ENCODE measurements at places on chromosomes 6 and 20.

DNA sequence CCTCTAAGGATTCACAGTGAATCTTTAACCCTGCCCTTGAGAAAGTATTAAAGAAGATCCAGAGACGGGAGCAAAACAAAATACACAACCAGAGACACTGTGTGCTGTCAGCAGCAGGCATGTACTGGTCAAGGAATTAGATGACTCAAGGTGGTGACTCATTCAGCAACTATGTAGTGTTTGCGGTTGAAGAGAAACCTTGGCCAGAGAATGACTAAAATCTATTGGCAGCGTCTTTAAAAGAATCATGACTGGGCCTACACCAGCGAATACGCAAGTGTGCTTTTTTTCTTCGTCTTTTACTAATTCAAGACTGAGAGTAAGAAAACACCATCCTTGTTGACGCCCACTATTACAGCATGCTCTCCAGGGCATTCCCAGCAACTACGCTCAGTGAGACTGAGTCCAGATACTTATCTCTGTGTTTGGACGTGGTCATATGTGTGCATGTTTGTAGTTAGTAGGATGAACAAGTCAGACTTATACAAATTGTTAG is 72.4 kb upstream of the BACH2 start:
- peak overlapping the region; percentile 38 for H3K4me3 ChIP-seq
- H3K27me3 ChIP-seq = no peaks in the 10 kb centered on the region
- no peaks in the 10 kb centered on the region for H3K36me3 ChIP-seq
- H3K4me1 ChIP-seq = peaks cover 14% of the 10 kb centered on the region
- DNase-seq = peak; percentile 99

DNA sequence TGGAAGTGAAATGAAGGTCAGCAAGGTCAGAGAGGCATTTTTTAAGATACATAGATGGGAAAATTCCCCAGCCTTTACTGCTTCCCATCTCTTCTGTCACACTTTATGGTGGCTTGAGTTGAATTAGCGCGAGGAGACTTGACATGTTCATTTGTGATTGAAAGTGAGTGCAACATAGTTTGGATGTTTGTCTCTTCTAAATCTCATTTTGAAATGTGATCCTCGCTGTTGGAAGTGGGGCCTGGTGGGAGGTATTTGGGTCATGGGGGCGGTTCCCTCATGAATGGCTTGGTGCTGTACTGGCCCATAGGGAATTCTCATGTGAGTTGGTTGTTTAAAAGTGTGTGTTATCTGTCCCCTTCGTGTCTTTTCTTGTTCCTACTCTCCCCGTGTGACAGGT is 237.2 kb downstream of the CDKAL1 start:
- H3K4me3 ChIP-seq = no peak overlapping the region
- no peaks in the 10 kb centered on the region for H3K27me3 ChIP-seq
- no peaks in the 10 kb centered on the region for H3K4me1 ChIP-seq
- H3K27ac ChIP-seq = no peak overlapping the region
- H3K36me3 ChIP-seq = no peaks in the 10 kb centered on the region
- no peak for DNase-seq

DNA sequence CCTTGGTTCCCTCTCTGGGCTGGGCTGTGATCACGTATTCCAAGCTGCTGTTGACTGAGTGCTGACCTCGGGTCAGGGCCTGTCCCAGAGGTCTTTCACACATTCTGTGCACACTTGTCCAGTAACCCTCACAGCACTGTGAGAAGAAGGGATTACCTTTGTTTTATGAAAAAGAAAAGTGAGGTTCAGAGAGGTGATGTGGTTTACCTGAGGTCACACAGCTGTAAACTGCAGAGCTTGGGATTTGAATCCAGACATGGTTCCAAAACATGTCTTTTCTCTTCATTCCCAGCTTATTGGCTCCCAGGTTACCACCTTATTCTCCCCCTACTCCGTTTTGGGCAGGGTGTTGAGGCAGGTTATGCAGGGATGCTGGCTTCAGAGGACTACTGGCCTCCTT is 28.4 kb upstream of the CDH22 start:
- DNase-seq = no peak
- no peak overlapping the region for H3K27ac ChIP-seq
- no peaks in the 10 kb centered on the region for H3K36me3 ChIP-seq
- peaks cover 5% of the 10 kb centered on the region for H3K4me1 ChIP-seq

- no peak overlapping the region for H3K27ac ChIP-seq
- H3K27me3 ChIP-seq = no peaks in the 10 kb centered on the region
- no peak overlapping the region for H3K4me3 ChIP-seq
- H3K4me1 ChIP-seq = peaks cover 6% of the 10 kb centered on the region
Measured at GRCh38 chr6:168709991-168710390, 269.0 kb downstream of the SMOC2 start.

DNA sequence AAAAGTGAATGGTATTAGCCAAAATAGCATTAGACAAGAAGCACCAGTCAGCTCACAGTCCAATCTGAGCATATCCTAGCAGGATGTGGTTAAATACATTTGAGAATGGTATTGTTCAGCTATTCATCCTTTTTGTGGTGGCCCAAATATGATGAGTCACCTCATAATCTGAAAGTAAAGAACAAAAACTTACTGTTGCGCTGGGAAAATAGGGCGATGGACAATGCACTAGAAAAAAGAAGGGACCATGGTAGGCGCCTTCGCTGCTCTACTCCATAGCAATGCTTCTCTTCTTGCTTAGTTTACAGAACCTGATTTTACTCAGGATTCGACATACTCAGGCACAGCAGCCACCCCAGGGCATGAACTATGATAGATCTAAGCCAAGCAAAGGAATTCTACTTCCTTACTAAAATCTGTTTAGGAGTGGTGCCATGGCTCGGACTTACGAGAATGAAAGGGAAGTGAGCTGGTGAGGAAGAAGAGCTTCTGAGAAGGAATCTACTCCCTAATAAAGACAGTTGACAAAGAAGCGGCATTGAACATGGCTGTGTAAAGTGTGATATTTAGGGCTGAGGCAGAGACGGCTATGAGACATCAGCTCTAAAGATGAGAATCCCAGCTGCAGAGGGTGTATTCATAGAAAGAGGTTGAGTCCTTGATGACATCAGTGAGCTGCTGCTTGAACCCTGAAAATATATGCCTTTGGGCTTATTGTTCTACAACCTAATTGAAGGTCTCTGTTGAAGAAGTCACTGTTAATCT is 16.6 kb upstream of the FBXO9 start:
- H3K4me3 ChIP-seq = no peak overlapping the region
- H3K27me3 ChIP-seq = no peaks in the 10 kb centered on the region
- H3K27ac ChIP-seq = peak overlapping the region; percentile 38
- no peaks in the 10 kb centered on the region for H3K36me3 ChIP-seq
- H3K4me1 ChIP-seq = peaks cover 27% of the 10 kb centered on the region
- DNase-seq = peak; percentile 54
